Lower leg skin (tissue), 4 donors: ENCODE measurements at places on chromosomes 16 and 17. TPM values are rescaled to one million over a fixed set of nuclear protein-coding genes. Genes with fewer than 3 reads are reported as not detected.

Gene SDR42E2
- not detected for total RNA-seq

- no peak for DNase-seq
These were observed 94.4 kb downstream of the SPACA3 start for GRCh38 chr17:33086041-33086440.

DNA sequence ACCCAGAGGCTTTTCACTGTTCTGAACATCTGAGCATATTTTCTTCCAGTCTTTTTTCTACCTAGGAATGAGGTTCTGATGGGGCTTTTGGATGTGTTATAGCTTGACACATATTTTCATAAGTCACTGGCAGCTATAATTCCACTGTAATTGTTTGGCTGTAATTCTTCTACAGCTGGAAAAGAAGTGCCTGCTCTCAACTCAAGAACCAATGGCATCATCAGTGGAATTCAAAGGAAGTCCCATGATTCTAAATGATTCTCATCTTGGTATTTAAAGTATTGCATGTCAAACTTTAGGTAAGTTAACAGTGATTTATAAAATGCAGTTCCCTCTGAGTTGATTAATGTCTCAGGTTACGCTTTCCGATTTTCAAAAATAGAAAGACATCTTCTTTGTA is 16.8 kb downstream of the WIPI1 start:
- DNase-seq = no peak

Gene ATP2A3
- total RNA-seq = 20.3 TPM

Gene IL4R
- total RNA-seq = 24.9 TPM

DNA sequence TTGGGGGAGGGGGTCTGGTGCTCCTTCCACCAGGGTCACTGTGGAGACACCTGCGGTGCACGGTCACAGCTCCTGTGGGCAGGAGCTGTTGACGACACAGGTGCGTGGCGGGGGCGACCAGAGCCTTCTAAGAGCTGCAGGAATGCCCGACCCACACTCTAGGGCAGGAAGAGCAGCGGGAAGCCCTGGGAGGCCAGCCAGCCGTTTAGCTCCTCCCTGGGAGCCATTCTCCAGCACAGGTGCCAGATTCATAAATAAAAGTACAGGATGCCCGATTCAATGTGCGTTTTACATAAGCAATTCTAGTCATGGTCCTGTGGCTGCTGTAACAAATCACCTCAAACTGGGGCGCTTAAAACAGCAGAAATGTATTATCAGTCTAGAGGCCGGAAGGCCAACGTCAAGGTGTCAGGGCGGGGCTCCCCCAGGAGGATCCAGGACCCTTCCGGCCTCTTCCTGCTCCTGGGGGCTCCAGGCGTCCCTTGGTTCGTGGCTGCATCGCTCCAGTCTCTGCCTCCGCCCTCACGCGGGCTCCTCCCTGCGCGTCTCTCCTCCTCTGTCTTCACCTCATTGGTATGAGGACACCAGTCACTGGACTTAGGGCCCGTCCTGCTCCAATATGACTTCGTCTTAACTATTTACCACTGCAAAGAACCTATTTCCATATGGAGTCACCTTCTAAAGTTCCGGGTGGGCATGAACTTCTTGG is 155.4 kb downstream of the FOXL1 start:
- no peak for DNase-seq

Gene GLTPD2
- not detected for total RNA-seq
